Stimulated activated CD4-positive, alpha-beta T cell treated with anti-CD3 and anti-CD28 coated beads, Interleukin-4, amount 100 ng/mL, for 48 hours (primary cell): ENCODE measurements at places on chromosomes 2 and 18.
A peak's percentile ranks its signal among the peaks of the same experiment; 100 is the strongest.

GRCh38 chr2:143808166-143808565 is 678.9 kb downstream of the ARHGAP15 start:
- DNase-seq, result no peak

- no peak for DNase-seq
These were observed 57.2 kb downstream of the TMEM18 start for GRCh38 chr2:620004-620403.

GRCh38 chr2:74959106-74959751 is 786 bp downstream of the POLE4 start:
- DNase-seq, result no peak

- DNase-seq, result no peak
These were observed 89.7 kb downstream of the TMEM247 start for GRCh38 chr2:46569061-46569560.

DNA sequence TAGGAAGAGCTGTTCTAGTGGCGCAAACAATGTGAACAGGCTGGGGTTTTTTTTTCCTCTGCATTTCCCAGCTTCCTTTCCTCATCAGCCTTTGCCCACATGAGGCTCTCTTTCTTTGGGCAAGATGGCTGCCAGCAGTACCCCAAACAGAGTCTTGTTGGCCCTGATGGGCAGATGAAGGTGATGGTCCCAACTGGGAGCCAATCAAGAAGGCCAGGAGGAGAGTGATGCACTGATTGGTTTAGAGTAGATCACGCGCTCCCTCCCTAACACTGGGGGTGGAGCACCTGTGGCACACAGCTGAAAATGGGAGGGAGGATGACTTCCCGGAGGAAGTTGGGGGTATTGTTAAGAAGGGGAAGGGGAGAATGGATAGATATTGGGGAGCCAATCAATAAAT is 96.3 kb upstream of the FZD7 start:
- no peak for DNase-seq

DNA sequence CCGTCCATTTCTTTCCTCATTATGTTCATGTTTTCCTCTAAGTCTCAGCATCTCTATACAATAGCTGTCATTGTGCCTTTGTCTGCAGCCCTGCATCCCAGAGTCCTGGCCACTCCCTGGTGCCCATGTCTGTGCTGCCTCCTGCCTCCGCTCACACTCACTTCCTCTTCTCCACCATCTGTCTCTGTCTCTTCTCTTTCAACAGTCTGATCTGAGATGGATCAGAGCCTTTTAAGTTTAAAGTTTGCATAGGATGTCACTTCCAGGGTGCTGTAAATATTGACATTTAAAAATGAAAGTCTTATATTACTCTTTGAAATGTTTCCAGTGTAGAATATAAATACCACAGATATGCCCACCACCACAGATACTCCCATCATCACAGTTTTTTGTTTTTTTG is 42.7 kb downstream of the UBE2F start:
- DNase-seq, result no peak

DNA sequence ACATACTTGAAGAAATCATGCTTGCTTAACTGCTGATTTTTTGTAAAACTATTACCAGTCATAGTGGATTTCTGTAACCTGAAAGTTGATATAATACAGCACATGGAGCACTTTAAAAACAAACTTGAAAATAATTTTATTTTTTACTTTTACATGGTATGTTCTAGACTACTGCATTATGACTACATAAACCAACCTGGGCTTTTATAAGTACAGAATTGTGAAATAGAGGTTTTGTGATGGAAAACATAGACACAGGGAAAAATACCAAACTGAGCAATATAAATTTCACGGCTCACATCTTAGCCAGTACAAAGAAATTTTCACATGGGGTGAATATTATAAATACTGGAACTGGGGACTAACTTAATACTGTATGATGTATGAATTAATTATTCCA is 59.3 kb upstream of the CTIF start:
- DNase-seq, result no peak

- no peak for DNase-seq
These were observed 44.1 kb downstream of the EFR3B start for GRCh38 chr2:25085761-25086560.

- DNase-seq, result no peak
These were observed 80.8 kb downstream of the MDH1 start for GRCh38 chr2:63669596-63669995.

DNA sequence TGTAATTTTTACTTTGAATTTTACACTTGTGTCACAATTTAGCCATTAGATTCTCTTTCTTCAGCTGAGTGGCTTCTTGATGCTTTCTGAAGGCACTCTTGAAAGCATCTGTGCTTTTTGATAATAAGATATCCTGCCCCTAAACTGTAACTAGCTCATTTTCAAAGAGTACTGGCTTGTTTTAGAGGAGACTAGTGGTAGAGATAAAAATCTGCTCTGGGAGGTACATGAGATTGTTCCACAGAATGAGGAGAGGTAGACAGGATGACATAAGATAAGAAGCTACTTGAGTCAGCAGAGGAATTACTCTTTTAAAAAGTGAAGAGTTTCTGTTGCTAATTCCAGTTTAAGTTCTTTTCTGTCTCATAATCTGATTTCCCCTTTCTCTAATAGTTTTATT is 10.6 kb downstream of the PLEKHB2 start:
- DNase-seq, result no peak

DNA sequence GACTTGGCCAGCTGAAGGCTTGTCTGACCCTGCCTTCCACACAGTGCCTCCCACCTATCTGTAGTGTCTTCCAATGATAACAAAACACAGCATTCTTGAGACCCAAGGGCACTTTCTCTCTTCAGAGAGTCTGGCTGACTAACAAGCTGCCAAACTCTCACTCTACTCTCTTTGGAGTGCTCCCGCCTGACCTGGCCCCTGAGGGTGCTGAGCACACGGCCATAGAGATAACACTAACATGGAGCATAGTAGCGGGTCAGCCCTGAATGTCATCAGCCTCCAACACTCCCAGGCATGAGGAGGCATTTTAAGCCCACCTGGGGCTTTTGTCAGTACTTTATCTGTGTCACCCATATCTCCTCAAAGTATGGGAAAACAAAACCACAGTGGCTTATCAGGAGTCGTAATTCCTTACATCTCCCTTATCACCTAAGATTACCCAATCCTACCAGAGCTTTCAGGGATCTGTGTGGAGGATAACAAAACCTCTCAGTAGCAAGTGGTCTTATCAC is 160.3 kb upstream of the TCF4 start:
- DNase-seq, result no peak

- no peak for DNase-seq
These were observed 522.1 kb upstream of the RAB6C start for GRCh38 chr2:129457277-129457818.

DNA sequence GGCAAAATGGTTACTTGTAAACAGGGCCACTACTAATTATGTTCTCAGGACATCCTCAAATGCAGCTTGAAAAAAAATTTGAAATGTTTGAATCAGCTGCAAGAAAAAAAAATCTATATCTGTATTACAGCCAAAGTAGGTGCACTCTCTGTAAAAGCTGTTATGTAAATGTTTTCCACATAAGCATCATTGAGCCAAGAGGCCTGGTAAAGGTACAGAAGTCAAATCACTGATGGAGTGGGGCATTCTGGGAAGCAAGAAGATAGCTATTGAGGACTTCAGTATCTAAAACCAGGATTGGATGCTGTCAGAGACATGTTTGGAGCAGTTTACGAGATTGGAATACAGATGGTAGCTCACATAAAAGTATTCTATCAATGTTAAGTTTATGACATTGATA is 80.3 kb downstream of the MAPRE2 start:
- DNase-seq, result no peak

- DNase-seq, result no peak
These were observed 26.6 kb downstream of the GULP1 start for GRCh38 chr2:188318161-188318749.

DNA sequence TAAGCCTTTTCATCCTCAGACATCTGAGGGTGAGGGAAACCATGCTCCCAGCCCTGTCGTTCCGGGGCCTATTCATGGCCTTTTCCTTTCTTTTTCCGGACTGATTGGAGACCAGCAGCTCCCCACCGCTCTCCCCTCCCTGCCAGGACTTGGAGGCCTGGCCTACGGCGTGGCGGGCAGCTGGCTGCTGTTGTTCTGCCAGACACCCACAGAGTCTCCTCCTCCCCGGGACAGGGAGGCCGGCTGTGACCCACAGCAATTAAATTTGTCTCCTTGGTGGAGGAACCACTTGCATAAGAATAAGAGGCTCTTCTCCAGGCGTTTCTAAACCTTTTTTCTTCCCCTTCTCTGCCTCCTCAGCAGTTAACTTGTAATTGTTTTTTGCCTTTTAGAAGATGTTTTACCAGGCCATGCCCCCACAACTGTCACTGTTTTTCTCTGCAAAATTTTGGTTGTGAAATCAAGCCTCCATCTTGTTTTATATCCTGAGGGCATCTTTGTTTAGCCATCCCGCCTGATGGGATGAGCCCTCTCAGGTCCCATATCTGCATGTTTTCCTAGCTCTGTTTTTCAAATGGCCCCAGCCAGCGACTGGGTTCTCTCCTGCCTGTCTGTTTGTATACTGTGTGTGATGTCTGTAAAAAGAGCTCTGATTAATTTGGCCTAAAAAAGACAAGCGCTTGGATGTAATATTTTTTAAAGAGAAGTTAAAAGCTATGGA is 1060.0 kb upstream of the DDX18 start:
- DNase-seq, result no peak

GRCh38 chr2:36169843-36170242 is 185.7 kb upstream of the CRIM1 start:
- no peak for DNase-seq

DNA sequence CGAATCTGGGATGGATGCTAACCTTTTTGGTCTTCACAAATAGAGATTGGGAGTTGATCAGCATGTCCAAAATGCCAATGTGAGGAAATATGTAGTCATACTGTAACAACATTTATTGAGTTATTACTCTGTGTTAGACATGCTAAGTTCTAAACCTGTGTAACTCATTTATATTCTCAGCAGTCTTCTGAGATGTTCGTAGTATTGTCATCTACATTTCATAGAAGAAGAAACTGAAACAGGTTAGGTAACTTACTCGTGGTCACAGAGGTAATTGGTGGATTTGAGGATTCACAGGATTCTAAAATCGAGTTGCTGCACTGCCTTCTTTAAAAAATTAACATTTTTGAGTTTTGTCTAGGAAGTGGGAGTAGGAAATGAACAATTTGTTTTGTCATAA is 162.1 kb downstream of the UBE2E3 start:
- no peak for DNase-seq

GRCh38 chr2:169361706-169362117 is 622 bp downstream of the LRP2 start:
- DNase-seq, result no peak

- no peak for DNase-seq
These were observed 1.3 kb upstream of the EIF2AK3 start for GRCh38 chr2:88628571-88628939.

DNA sequence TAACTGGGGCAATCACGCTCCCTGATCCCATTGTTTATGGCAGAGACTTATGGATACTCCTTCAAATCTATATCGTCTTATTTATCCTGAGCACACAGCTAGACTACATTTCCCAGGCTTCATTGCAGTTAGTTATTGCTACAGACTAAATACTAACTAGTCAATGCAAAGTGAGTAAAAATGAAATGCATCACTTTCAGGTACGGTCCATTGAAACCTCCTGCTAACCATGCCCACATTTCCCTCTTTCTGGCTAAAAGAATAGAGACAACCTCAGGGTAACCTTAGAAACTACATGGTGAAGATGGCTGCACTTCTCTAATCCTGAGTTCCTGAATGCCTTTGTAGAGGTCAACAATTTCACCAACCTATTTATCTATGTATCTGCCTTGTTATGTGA is 437.4 kb downstream of the EPHA4 start:
- no peak for DNase-seq

DNA sequence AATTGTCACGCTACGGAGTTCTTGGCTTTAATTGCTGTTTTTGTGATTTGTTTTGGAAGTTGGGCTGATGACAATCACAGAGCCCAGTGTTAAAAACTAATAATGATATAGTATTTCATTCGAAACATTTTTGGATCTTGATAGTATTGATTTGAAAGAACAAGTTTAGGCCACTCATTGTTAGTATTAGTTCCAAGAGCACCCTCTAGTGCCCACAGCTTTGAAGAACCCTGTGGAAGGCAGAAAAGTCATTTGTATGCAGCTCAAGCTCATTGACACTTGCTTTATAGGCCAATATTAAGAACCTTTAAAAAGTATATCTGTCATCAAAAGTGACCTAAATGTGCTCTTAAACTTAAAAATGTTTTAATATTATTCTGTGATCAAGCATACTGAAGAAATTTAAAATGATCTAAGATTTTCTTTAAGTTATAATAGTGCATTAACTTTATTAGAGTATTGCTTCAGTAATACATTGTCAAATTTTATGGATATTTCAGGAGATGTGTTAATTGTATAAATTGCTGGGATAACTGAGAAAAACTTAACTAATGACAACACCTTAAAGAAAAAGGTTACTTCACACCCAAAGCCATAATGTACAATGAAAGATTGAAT is 191.0 kb downstream of the GRB14 start:
- no peak for DNase-seq

GRCh38 chr2:38187541-38188011 is 111.6 kb upstream of the CYP1B1 start:
- DNase-seq, result no peak

DNA sequence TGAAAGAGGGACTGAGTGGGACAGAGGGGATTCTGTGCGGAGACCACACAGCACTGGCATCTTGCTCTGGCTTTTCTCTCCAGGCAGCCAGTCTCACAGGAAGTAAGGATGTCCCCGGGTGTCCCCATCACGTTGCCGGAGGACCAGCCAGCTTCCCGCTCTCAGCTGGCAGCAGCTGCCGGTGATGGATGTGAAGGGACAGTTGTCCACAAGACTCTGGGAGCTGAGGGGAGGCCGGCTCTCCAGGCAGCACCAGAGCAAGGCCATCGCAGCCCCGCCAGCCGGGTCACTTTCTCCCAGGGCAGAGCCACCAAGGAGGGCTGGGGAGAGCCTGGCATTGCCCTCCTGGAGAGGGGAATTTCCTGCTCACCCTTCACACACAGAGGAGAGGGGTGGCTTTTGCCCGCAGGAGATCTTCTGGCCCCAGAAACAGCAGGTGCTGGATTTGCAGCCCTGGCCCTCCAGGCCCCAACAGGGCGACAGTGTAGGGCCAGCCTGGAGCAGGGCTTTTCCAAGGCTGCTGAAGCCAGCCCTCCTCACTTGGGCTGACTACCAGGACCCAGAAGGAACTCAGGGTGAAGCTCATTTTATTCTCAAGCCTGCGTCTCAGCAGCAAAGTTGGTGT is 24.0 kb upstream of the B3GNT7 start:
- no peak for DNase-seq

DNA sequence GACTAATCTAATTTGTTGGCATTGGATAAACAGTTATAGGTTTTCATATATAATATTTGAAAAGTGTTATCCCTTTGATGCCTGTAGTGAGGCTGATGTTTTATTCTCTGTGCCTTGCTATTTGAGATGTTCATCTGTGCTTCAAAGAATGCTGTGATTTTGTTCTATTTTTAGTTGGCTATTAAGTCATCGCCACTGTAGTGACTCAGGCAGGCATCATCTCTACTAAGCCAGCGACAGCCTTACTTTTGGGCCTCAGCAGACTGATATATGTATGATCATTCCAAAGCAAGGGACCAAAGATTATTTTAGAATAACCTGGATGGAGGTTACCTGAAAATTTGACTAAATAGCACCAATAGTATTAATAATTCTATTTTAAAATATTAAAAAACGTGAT is 1674.5 kb upstream of the NXPH2 start:
- no peak for DNase-seq

- no peak for DNase-seq
These were observed 5.2 kb upstream of the TPO start for GRCh38 chr2:1407950-1408675.

- DNase-seq, result peak; percentile 73
These were observed 80.8 kb downstream of the APOB start for GRCh38 chr2:20962939-20963557.

- no peak for DNase-seq
These were observed 571.2 kb upstream of the ACVR2A start for GRCh38 chr2:147273628-147274027.
